ENCODE measurements at places on chromosomes 5 and 9.
A peak's percentile ranks its signal among the peaks of the same experiment; 100 is the strongest.

DNA sequence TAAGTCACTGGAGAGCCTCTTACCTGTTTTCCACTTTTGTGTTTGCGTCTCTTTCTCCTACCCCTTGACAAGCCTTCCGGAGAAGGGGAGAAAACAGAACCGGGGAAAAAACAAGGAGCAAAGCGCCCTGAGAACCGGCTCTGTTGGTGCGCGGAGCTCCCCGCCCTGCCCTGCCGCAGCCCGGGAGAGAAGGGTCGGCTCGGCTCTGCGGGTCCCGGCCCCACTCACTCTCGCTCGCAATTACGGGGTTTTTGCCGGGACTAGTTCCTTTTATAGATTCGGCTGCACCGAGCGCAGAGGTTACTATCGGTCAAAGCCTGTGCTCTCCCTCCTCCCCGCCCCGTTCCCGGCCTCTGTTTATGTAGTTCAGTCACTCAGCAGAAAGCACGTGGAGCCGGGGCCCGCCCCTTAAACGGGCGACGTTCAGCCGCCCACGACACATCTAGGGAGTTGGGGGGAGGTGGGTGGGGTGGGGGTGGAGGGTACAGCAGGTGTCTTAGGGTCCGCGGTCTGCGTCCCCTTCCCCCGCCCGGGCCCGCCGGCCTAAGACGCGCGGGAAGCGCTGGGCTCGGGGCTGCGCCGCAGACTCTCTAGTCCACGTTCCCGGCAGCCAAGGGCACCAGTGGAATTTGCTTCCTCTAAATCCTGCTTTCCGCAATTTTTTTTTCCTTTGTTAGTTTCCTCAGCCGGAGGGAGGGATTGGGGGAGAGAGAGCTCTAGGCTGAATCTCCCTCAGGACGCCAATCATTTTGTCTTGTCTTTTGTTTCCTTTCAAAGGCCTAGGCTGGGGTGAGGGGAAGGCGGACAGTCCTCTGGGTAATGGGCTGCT lies at the start of gene ABCA1:
Gene ABCA1, minus strand, starts transcription at position 244 of the 829 bp plus-strand sequence. CDS start 24,476 bp downstream, outside the sequence.
- peak; percentile 30 for DNase-seq

DNA sequence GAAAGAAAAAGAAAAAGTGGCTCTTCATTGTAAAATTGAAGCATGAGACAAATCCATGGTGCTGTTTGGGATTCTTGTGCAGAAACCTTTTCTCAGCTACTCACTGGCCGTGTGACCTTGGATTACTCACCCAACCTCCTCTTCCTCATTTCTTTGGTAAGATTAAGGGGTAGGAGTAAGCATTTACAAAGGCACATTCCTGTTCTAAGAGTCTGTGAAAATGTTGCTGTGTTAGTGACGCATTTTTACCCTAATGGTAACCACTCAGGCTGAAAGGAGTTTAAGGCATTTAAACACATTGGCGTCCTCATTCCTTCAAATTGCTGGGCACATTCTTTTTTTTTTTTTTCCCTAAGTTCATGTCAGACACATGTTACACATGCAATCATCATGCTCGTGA lies 4.3 kb downstream of the RAI14 start:
- DNase-seq, result no peak

DNA sequence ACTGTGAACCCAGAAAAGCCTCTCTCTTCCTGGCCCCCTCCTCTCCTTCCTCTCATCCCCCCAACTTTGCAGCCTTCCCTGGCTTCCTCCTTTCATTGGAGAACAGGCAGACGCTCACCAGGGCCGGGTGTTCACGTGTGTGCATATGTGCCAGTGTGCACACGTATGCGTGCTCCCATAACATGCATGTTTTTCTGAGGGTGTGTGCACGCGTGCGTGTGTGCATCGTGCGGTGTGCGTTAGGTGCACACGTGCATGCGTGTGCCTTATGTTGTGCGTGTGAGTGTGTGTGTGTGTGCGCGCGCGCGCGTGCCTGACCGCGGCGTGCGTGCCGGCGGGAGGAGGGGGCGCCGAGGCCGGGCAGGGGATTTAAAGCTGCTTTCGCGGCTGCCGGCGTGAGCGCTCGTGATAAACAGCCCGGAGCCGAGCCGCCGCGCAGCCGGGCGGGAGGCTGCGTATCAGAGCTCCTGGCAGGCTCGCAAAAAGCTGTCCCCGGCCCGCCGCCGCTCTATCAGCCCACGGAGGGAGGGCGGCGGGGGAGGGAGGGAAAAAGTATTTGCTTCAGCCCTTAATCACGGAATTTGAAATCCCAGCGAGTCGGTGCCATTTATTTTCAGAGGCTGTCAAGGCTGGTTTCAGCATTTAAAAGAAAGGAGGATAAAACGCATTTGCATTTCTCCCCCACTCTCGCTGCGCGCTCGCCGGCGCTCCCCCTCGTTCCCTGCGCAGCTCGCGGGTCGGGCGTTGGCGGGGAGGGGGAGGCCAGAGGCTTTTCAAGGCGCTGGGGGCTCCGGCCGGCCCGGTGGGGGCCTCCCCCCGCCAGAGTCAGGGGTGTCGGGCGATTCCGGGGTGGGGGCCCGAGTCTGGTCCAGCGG lies 183.9 kb downstream of the C9orf50 start:
- DNase-seq, result peak; percentile 35

DNA sequence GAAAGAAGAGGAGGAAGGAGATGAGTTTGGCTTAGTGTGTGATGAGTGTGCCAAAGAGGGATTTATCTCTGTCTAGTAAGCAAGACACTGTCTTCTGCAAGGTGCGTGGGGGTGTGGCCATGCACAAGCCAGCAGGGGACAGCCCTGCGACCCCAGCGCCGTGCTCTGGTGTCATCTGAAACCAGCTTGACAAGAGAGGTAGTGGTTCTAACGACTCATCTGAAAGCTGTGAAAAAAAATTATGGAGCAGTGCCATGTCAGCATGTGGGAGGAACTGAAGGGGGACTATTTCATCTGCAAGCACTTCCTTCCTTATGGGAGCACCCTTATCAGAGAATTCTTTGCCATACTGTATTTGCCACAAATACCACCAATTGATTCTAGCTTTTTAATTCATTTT lies 398.6 kb downstream of the PSAT1 start:
- peak; percentile 36 for DNase-seq

GRCh38 chr9:126162611-126163381 lies 163.8 kb upstream of the MVB12B start:
- DNase-seq, result no peak

DNA sequence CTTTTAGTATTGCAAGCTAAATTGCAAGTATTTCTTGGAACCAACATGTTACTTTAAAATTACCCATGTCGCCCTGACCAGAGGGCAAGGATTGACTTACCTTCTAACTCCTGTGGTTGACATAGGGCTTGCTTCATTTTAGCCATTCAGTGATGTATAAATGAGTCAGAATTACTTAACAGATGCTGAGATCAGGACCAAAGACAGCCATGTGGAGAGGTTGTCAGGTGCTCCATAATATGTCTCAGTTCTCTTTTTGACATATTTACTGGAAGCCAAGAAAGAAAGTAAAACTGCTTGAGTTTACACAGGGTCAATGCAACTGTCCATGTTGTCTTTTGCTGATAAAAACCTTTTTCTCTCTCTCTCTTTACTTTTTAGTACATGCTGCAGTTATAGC lies 33.2 kb downstream of the F2RL2 start:
- DNase-seq, result no peak

- no peak for DNase-seq
Observed at GRCh38 chr9:13860946-13861640, 452.8 kb downstream of the NFIB start.

GRCh38 chr9:131865446-131866195 lies 125.7 kb upstream of the RAPGEF1 start:
- no peak for DNase-seq

- DNase-seq, result no peak
Observed at GRCh38 chr5:5437227-5438172, 15.0 kb downstream of the ICE1 start.
